ENCODE measurements at places on chromosomes 3 and 15.
A peak's percentile ranks its signal among the peaks of the same experiment; 100 is the strongest.

DNA sequence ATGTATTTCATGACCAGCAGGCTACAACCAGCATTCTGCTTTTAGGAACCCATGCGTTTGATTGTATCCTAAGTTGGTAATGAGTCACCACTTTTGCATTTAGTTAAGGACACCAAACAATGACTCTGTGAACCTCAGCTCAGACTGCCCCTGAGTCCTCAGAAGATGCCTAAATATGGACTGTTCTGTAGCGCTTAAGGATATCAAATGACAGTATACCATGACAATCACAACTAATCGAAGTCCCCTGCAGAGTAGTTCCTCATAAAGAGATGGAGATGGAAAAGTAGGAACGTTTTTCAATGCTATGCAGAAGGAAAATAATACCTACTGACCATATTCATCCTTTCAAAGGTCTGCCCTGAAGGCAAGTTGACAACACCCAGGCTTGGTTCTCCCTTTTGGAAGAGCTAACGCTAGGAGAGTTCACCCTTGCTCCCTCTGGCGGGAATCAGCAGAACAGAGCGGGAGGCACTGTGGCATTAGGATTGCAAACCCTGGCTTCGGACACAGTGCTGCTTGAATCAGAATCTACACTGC, 508.6 kb downstream of the FHIT start:
- no peak for DNase-seq

DNA sequence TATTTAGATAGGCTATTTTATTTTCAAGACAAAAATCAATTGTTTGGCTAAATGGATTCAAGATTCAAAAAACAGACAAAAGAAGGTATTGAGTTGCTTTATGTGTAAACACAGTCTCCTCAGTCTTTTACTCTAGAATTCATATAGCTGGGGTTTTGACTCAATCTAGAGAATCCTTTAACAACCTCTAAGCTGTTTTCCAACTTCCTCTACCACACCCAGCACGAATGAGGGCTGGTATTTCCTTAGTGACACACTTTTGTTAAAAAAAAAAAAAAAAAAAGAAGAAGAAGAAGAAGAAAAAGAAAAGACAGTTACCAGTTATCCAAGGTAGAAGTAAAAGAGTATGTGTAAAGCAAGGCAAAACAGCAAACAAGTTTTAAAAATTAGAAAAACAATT, 732.8 kb upstream of the GOLIM4 start:
- no peak for DNase-seq

- no peak for DNase-seq
Measured at GRCh38 chr3:141605883-141606282, 119.1 kb downstream of the RASA2 start.

DNA sequence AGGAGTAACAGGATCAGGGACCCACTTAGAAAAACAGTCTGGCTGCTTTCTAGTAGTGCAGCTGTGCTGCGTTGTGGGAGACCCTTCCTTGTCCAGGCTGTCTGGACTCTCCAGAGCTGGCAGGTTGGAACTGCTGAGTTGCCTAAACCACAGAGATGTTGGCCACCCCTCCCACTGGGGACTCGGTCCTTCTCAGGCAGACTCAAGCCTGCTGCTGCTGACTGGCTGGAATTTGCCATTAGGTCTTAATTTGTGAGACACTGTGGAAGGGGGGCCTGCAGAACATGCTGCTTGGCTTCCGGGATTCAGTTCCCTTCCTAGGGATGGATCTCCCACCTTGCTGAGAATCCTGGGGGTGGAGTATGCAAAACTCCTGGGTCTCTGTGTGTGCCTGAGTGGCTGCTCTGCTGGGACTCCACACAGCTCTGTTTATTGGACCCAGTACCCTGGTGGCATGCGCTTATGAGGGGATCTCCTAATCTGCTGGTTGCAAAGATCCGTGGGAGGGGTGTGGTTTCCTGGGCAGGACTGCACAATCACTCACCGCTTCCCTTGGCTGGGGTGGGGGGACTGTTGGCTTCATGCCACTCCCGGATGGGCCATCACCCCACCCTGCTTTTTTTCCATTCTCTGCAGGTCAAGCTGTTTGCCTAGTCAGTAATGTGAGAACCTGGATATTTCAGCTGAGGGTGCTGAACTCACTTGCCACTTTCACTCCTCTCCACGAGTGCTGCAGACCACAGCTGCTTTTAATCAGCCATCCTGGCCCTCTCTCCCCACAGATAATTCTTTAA, 150.5 kb downstream of the CFAP20DC start:
- DNase-seq, result peak; percentile 26

- no peak for DNase-seq
Measured at GRCh38 chr3:33575311-33575710, 135.1 kb upstream of the UBP1 start.

GRCh38 chr3:64799606-64800005, 111.8 kb upstream of the ADAMTS9 start:
- DNase-seq, result no peak

DNA sequence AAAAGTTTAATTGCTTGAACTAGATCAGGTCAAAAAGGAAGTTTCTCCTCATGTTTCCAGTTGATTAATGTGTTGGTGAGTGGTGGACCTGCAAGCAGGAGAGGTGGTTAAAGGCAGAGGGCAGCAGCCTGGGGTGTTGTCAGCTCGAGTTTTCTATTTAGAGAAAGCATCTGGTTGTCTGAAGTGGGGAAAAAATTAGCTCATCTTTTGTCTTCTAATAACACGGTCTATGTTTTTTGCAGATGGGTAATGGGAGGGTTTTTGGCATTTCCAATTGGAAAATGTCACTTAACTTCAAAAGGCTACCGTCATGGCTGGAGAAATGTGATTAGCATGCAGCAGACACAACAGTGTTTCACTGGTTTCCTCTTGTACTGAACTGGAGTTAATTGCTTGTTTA, 122.6 kb downstream of the ITPR1 start:
- DNase-seq, result no peak

DNA sequence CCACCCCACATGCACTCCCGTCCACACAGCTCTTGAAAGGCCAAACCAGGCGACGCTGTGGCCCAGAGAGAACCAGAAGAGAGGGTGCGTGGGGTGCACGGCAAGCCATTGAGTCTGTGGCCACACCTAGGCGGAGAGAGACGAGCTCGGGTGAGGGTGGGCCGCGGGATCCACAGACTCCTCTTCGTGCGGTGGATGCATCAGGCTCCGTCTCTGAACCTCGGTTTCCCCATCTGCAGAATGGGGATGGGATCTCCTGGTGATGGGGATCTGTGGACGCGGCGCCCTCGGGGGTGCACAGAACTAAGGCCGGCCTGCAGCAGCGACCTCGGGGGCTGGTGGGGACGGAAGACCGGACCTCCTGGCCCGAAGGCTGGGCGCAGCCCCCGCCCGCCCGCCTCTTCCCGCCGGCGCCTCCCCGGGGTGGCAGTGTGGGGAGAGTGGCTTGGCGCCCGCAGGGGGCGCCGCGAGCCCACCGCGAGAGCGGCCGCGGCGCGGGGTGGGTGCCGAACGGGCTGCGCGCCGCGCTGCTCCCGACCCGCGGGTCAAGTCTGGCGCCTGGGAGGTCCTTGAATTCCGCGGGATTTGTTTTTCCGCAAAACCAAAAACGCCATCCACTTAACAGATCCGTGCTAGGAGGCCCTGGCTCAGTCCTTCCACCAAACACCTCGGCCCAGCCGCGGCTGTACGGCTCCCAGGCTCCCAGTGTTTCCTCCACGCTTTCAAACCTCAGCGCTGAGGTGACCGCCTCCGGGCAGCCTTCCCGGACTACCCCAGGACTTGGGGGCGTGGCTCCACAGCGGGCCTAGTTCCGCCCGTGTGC, 13.2 kb upstream of the ADPGK start:
- peak; percentile 29 for DNase-seq

GRCh38 chr15:80709542-80709941, 14.4 kb downstream of the ABHD17C start:
- no peak for DNase-seq

DNA sequence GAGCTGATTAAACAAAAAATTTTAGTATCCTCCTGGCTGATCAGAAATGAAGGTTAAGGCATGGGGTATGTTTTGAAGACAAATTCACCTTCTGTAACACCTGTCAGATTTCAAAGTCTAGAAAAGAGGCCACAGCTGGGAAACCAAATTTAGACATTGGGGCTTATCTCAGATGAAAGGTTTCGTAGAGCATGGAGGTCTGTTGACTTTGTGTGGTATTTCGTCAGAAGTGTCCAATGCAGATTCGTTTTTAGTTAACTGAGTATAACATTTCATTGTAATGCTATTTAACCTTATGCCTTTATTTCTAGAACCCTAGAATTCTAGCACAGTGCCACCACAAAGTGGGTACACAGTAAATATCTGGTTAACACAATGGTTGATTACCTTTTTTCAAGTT, 61.7 kb downstream of the FNDC3B start:
- DNase-seq, result no peak

GRCh38 chr3:75075158-75075557, 460.7 kb upstream of the CNTN3 start:
- DNase-seq, result no peak

- no peak for DNase-seq
Measured at GRCh38 chr3:112132554-112132953, 494 bp downstream of the GCSAM start.

DNA sequence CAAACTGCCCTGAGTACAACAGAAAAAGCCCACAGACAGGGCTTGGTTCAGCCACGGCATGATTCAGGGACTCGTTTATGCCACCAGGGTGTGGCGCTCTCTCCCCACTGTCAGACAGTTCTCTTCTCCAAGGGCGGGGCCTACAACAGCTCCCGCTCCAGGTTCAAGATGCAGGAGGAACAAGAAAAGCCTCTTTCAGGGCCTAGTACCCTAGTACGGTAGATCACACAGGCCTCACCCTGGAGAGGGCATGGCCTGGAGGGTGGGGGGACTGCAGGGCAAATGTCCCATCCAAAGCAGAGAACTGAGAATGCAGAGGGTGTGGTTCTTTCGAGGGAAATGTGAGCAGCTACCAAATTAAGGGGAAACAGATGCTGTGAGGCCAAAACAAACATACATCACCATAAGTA, 12.0 kb downstream of the MESD start:
- DNase-seq, result peak; percentile 36

GRCh38 chr3:52820736-52821135, 9.7 kb downstream of the ITIH4 start:
- peak; percentile 18 for DNase-seq

- no peak for DNase-seq
Measured at GRCh38 chr15:37041042-37041441, 59.3 kb downstream of the MEIS2 start.

GRCh38 chr15:33111041-33111451, 83.5 kb downstream of the FMN1 start:
- no peak for DNase-seq

DNA sequence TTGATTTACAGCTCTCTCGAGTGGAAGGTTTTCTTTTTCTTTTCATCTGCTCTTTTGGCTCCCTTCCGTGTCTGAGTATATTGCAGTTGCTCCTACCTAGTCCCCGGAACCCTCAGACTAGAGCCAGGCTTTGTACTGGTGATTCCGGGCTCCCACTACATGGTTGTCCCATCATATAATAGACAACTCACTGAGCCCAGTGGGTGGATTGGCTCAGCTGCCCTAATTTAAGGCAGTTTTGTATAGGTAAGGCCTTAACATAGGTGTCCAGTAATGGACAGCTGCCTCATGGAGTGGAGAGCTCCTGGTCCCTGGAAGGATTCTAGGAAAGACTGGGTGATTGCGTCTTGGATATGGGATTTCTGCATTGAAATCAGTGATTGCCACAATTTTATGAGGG, 58.0 kb downstream of the KY start:
- no peak for DNase-seq

Data from stimulated activated CD4-positive, alpha-beta T cell treated with anti-CD3 and anti-CD28 coated beads, Interleukin-4, amount 100 ng/mL, for 24 hours (primary cell).